ENCODE measurements at places on chromosomes 4 and X.

- no peak for DNase-seq
Observed at GRCh38 chr4:44228326-44228725, 220.3 kb downstream of the KCTD8 start.

GRCh38 chr4:148831945-148832344, 389.7 kb upstream of the NR3C2 start:
- DNase-seq: no peak

DNA sequence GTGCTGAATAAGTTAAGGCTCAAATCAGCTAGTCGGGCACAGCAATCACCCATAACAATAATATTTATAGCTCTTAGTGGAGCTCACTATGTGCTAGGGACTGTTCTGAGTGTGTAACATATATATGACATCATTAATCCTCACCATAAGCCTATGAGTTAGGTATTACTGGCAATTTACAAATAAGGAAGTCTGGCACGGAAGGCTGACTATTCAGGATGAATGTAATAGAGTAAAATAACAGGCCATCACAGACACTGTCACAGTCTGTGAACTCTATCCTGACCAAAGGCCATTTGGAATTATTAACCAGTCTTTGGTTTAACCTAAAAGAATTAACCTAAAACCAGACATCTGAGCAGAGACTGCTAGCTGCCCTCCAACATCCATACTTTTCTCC, 119.3 kb downstream of the C4orf51 start:
- no peak for DNase-seq

DNA sequence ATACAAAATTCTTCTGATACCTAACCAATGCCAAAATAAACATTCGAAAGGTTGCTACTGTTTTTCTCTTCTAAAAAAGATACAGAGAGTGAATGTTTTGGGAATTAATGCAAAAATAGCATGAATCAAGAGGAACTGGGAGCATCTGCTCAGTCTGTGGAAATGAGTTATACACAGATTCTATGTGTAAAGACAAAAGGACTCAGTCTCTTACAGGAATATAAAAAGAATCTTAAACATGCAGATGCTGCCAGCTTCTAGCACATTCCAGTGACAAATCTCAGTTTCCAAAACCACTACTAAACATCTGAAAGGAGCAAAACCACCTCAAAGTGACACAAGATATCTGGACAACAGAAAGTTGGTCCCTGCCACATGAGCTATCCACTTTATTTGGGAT, 55.0 kb downstream of the PAPSS1 start:
- DNase-seq: no peak

DNA sequence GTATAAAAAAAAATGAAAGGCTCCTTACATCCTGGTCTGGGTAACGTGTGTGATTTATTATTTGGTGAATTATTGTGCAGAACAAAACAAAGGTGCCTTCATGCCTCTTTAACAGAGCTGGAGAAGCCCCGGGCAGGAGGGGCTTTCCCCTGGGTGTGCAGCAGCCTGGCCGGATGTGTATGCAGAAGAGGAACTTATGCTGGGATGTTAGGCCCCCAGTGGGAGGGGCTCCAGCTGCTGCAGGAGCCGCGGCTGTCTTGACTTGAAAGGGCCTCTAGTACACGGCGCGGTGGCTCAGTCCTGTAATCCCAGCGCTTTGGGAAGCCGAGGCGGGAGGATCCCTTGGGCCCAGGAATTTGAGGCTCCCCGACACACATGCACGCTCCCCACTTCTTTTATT, 16.0 kb downstream of the CCNQ start:
- peak; percentile 44 for DNase-seq

DNA sequence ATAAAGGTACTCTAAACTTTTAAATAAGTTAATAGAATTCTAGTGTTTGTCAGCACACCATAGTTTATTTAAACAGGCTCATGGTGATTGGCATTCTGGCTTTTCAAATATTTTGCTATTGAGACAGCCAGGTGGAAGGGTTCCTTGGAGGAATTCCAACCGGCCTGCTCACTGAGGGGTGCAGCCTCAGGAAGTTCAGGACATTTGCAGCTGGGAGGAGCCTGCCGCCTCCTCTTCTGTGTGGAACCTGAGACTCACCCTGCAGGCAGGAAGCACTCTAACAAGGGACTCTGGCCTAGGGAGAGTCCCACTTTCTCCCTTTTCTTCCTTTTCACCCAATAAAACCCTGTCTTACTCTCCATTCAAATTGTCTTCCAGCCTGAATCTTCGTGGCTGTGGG, 1328.0 kb downstream of the FSTL5 start:
- no peak for DNase-seq

Data from stimulated activated CD4-positive, alpha-beta T cell treated with anti-CD3 and anti-CD28 coated beads, Interleukin-1b, Interleukin-23, amount 100 ng/mL, for 4 hours (primary cell).